ENCODE measurements at places on chromosomes 5 and 9.

DNA sequence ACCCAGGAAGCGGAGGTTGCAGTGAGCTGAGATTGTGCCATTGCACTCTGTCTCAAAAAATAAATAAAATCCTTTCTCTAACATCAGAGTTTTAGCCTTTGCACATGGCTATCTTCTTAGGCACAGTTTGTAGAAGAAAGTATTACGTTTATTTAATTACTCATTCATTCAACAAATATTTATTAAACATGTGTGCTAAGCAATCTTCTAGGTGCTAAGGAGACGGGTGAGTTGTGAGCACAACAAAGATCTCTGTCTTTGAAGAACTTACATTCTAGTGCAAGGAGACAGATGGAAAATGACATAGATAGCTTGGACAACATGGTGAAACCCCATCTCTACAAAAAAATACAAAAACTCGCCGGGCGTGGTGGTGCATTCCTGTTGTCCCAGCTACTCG, 122.3 kb upstream of the MYO10 start:
- no peak for DNase-seq

DNA sequence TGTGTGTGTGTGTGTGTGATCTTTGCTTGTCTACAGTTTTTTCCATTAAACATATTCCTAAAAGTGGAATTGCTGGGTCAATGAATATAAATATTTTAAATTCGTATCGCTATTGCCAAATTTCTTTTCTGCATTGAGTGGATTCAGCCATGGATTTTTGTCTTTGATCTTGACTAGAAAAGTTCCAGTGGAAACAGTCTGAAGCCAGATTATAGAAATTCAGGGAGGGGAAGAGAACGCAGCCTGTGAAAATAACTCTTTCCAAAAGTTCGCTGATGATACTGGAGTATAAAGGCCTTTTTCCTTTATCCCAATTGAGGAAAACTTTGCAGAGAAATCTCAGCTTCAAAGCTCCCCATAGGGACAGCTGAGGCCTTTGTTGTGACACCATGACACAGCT, 292.3 kb upstream of the CD180 start:
- DNase-seq = no peak

DNA sequence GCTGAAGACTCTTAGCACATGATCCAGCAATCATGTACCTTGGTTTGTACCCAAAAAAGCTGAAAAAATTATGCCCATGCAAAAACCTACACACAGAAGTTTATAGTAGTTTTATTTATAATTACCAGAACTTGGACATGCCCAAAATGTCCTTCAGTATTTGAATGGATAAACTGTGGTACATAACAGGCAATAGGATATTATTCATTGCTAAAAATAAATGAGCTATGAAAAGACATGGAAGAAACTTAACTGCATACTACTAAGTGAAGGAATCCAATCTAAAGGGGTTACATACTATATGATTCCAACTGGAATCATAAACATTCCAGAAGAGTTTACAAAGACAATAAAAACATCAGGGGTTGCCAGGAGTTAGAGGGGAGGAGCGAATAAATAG, 25.6 kb downstream of the FBXL17 start:
- DNase-seq = no peak

- no peak for DNase-seq
Measured at GRCh38 chr5:63022403-63022802, 443.8 kb downstream of the LRRC70 start.

DNA sequence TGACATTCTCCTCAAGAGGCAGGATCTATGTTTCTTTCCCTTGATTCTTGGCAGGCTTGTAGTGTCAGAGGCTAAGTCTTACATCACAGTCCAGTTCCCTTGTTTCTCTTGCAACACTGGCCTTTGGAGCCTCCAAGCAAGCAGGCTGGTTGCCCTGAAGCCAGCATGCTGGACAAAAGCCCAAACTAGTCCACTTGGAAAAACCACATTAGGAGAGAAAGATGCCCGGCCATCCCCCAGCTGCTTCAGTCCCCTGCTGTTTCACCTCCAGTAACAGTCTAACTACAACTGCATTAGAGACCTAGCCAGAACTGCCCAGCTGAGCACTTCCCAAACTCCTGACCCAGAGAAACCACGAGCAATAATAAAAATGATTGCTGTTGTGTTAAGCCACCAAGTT, 87.6 kb downstream of the ADAMTS6 start:
- DNase-seq = no peak

GRCh38 chr5:99449786-99450185, 521.0 kb upstream of the CHD1 start:
- DNase-seq = no peak

- no peak for DNase-seq
Measured at GRCh38 chr9:121368138-121368522, 1.9 kb downstream of the STOM start.

- DNase-seq = no peak
Measured at GRCh38 chr5:168066536-168067208, 224.8 kb upstream of the WWC1 start.

GRCh38 chr5:171316258-171317121, 7.4 kb downstream of the TLX3 start:
- DNase-seq = no peak

DNA sequence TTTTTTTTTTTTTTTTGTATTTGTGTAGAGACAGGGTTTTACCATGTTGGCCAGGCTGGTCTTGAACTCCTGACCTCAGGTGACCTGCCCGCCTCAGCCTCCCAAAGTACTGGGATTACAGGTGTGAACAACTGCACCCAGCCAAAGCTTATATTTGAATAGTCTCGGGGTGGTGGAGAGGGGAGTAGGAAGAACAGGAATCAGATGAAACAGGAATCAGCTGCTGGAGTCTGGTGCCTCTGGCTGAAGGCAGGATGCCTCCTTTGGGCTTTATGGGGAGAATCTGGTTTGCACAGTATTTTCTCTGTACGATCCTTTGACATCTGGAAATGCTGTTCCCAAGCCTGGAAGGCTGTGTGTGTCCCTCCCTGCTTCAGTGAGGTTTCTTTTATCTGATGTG, 10.9 kb downstream of the C5orf52 start:
- DNase-seq = no peak

- DNase-seq = no peak
Measured at GRCh38 chr5:122350496-122350895, 38.5 kb downstream of the SNCAIP start.

DNA sequence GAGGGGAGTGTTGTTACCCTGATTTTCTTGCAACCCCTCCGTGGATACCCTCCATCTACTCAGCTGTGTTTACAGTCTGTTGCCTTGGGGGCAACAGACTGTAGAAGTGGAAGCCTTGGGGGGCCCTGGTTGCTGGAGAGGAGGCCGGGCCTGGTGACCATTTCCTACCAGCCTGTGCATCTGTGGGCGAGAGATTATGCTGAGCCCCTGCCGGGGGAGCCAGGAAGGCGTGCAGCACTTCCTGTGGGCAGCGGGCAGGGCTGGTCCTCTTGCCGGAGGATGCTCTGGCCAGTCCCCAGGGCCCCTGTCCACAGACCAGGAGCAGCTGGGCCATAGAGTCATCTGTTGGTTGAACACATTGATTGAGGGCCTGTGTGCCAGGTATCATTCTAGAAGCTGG, 11.1 kb downstream of the ERGIC1 start:
- DNase-seq = no peak

GRCh38 chr5:181173420-181174342, 26.3 kb downstream of the OR2V2 start:
- peak; percentile 42 for DNase-seq

DNA sequence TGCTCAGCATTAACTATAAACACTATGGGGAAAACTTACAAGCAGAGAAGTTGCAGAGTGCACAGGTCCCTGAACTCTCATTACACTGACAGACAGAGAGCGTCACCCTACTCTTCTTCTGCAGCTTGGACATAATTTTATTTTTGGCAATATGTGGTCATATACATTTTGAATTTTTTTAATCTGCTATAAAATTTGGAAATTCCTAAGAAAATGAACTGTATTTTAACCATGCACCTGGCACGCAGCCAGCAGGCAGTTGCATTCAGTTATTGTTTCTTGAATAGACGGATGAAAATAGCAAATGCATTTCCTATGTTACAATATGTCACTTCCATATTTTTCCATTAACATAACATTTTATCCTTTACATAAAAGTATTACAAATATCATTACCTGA, 100.2 kb downstream of the SLC25A46 start:
- no peak for DNase-seq

Measured in activated CD4-positive, alpha-beta T cell treated with anti-CD3 and anti-CD28 coated beads, Interleukin-2, amount 50 U/mL, for 4 hours (primary cell).